Sciatic nerve (tissue), 2 donors: ENCODE measurements at places on chromosomes 7 and 10.

DNA sequence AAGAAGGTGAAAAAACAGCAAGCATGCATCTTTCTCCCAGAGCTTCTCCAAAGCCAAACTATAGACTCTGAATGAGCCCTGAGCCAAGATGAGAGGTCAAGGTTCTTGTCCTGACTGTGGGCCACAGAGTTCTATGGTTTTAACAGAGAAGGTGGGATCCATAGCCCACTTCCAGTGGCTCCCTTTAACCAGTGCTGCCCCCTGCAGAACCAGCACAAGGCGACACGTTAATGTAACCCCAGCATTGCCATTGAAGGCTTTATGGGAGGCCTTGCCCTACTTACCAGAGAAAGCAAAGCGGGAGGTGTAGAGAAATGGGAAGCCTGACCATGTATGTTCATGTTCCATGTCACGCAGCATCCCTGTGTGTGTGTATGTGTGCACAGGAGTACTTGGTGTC lies 243.6 kb downstream of the PRPF18 start:
- no peak for DNase-seq

GRCh38 chr7:7617550-7617949 lies 23.0 kb upstream of the UMAD1 start:
- no peak for DNase-seq

DNA sequence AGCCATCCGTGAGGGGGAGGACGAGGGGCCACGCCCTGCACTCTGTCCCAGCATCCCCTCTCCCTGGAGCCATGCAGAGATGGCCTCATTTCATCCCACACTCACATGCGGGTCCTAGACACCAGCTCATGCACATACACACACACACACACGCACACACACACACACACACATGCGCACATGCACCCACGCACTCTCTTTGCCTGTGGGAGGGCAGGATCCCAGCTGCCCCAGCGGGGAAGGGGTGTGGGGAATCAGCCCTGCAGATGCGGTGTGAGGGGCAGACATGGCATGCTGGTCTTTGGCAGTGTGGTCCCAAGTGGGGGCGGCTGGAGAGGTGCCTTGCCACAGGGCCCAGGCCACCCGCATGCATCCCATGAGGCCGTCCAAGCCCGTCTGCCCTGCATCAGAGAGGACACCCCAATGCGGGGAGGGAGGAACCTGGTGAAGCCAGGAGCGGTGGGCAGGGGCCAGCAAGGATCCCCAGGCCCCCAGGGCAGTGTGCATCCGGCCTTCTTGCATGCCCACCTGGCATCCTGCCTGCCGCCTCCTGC lies 68.1 kb downstream of the LHPP start:
- no peak for DNase-seq

DNA sequence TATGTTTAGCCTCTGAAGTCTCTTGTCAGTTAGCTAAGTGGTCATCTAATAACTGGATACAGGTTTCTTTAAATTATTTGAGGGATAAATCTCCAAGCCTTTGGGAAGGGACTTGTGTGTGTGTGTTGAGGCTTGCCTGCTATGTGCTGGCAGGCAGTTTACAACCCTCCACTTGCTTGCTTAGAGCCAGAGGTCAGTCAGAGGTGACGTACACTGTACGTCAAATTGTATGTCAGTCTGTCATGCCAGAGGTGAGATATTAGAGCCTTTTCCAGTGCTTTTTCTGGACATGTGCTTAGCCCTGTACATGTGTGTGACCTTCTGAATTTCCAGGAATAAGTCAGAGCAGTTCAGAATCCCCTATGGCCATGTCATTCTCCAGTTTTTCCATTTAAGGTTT lies 438.9 kb downstream of the SDK1 start:
- no peak for DNase-seq

- no peak for DNase-seq
Observed at GRCh38 chr7:16728811-16729210, 24.7 kb upstream of the TSPAN13 start.
